ENCODE measurements at places on chromosomes 1 and 21.

DNA sequence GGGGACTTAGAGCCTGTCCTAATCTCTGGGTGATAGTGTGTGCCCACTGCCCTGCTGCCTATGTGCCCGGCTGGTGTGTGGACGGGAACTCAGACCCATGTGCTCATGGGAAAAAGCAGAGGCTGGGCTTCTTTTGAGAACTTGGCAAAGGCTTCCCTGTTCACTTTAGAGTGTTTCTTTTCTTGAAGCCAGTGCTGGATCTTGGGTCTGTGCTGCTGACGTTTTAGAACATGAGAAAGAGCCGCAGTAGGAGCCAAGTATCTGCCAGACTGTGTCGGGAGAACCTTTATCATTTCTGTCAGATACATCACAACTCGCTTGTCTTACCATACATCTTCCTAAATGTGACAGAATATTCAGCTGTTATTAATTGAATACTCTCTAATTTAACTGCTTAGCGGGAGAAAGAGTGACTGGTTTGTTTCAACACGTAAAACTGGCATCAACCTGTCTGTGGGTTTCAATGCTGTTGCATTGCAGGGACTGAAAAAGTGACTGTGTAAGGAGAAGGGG lies 195.2 kb downstream of the PBX1 start:
- DNase-seq: no peak

DNA sequence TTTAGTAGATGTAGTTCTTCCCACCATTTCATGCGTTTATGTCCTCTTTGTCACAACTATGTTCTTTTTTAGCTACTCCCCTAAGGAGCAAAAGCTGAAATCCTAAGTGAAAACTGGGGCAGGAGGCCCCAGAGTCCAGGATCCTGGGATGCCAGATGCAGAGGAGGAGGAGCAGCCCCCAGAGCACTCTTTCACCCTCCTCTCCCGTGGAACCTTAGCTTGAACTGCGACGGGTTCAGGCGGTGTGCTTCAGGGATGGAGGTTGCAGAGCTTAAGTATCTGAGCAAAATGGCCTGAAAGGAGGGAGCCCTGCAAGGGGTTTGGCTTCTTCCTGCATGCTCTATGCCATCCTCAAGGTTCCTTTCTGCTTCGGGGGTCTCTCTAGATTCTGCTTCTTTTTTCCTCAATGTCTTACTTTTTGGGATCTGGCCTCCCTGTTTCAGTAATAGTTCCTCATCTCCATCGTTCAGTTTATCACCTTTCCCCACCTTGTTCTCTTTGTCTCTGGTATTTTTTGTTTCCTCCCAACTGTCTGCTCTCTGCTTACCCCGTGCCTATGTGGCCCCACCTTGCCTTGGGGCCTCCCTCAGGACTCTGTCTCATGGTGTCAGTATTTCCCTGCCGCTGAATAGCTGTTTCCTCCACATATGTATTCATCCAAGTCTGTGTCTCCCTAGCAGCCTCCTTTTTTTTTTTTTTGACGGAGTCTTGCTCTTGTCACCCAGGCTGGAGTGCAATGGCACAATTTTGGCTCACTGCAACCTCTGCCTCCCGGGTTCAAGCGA lies 2.7 kb upstream of the NHLH1 start:
- no peak for DNase-seq

DNA sequence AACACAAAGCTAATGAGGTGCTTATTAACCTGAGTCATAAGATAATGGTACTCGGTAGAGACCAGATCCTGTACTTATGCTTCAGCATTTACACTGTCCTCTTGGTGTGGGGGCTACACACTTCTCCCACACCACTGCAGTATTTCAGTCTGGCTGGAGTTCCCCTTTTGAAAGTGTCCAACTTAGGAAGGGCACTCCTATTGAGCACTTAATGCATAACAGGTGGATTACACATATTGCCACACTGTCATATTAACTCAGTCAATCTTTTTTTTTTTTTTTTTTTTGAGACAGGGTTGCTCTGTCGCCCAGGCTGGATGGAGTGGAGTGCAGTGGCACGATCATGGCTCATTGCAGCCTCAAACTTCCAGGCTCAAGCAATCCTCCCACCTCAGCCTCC lies 1.5 kb downstream of the GPATCH4 start:
- DNase-seq: no peak

DNA sequence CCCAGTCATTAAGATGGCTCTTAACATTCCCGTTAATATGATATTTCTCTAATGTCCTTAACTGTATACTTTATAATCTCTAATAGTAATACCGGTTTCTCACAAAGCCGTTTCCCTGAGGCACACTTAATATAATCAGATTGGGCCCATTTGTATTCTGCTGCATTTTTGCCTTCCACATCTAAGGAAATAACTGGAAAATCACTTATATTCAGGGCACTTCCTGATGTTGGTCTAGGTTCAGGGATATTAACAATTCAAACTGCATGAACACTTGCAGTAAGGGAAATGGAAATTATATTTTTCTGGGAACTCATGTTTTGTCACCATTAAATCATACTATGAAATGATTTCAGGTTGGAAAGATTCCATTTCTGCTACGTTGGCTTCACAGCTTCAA lies 119.8 kb downstream of the TPR start:
- no peak for DNase-seq

DNA sequence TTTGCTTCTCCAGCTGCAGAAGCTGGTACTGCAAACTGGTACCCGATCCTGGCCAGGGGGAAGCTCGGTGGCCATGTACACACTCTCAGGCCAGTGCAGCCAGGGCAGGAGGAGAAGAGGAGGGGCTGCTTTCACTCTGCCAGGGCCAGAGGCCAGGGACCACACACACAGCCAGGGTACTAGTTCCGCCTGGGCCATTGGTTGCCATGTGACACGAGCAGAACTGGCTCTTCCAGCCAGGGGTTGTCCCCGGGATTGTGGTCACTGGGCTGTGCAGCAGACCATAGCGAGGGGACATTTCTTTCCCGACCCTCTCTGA lies 3.7 kb upstream of the SHISAL2A start:
- no peak for DNase-seq

- peak; percentile 26 for DNase-seq
Observed at GRCh38 chr1:147840909-147841308, 61.7 kb upstream of the GJA8 start.

- DNase-seq: no peak
Observed at GRCh38 chr1:231032963-231033362, 7.1 kb downstream of the FAM89A start.

DNA sequence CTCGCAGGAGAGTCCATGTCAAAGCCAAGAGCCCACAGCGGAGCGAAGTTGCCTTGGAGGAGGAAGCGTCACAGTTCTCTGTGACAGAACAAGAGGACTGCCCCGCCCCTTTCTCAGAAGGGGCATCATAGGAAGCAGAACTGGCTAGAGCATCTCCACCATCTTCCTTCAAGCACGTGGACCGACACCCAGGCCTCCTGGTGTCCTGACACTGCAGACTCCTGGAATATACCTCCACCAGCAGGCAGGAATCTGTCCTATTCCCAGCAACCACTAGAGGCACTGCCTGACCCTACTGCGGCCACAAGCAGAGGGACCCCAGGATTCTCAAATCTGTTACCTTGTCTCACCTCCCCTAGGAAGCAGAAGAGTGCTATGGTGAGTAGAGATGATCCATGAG lies 37.8 kb downstream of the GPA33 start:
- no peak for DNase-seq

DNA sequence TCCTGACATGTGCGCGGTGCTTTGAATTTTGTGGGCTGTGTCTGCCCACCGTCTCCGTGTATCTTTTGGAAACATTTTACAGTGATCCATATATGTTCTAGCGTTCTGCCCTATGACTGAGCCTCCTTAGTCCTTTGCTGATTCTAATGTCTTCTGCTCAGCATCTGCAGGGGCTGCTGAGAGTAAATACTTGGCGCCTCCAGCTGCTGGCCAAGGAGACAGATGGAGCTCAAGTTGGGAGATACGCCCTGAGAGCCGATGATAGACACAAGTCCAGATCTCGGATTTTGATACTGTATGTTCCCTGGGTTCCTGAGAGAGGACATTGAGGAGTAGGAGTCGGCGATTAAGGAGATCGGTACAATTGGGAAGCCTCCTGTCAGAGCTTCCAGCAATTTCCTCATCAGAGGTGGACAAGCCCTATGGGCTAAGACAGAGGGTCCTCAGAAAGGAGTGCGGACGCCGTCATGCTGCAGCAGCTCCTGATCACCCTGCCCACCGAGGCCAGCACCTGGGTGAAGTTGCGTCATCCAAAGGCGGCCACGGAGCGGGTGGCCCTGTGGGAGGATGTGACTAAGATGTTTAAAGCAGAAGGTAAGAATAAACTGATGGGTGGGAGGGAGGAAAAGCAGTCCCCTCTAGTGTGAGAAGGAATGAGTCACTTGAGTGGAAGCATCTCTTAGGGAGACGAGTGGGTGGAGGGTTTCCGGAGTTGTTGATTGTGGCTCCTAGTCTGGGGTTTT lies 390 bp downstream of the ZFP69B start:
- peak; percentile 91 for DNase-seq

GRCh38 chr1:244296003-244296402 lies 155.7 kb downstream of the ADSS2 start:
- DNase-seq: no peak

GRCh38 chr1:202589190-202589930 lies 120.9 kb downstream of the SYT2 start:
- no peak for DNase-seq

DNA sequence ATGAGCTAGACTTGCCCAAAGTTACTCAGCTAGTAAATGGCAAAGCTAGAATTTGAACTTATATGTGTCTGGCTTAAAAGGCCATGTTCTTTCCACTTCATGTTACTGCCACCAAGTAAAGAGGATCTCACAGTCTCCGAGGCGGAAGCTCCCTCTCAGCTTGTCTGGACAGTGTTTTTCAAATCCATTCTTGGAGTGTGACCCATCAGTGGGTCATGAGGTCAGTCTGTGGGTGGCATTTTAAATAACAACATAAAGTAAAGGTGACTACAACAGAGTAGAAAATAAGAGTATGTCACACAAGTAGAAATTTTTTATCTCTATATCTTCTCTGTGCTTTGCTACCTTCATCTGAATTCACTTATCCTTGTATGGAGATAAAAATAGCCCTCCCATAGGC lies 3.2 kb upstream of the HMGB4 start:
- DNase-seq: no peak

GRCh38 chr1:59699227-59699847 lies 115.4 kb upstream of the HOOK1 start:
- no peak for DNase-seq

DNA sequence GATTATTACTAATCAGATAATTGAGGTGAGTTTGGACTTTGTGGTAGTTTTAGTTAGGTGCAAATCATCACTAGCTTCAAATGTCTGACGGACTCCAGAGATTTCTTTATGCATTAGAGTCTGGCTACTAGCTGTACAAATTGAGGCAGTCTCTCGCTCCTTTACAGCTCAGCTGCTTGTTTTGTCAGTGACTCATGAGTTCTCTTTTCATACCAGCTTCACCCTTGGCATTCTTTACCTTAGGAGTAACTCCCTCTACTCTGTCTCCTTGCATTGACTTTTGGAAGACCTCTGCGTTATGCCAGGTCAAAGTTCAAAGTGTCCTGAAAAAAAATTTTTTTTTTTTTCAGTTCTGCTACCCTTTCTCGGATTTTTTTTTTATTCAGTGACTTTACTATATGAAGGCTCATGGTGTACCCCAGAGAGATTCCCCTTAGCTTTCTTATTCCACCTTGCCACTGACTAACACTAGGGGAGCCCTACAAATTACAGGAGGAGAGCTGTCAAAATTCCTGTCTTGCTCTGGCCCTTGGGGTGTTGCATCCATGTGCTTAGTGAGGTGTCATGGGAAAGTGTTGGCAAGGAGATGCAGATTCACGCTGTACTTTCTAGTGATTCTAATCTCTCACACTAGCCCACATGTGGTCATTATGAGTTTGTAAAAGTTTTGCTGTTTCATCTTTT lies 576.6 kb downstream of the ADGRL2 start:
- DNase-seq: no peak
